ENCODE measurements at places on chromosomes 12 and 14.

DNA sequence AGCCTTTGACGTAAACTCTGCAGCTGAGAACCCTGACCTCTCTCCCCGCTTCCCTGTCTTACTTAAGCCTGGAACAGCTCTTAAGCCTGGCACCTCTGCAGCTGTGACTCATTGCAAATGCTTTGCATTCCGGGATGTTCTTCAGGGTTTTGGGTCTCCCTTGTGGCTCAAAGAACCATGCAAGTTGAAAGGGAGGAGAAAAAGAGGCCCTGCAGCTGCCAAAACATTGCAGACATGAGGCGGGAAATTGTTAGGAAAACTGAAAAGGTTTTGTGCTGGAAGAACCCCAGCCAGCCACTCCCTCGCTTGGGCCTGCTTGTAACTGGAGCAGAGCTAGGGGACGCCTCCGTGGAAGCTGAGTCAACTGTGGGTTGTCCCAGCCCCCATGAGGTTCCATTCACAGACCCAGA lies 60.2 kb upstream of the FERMT2 start:
- DNase-seq = no peak

DNA sequence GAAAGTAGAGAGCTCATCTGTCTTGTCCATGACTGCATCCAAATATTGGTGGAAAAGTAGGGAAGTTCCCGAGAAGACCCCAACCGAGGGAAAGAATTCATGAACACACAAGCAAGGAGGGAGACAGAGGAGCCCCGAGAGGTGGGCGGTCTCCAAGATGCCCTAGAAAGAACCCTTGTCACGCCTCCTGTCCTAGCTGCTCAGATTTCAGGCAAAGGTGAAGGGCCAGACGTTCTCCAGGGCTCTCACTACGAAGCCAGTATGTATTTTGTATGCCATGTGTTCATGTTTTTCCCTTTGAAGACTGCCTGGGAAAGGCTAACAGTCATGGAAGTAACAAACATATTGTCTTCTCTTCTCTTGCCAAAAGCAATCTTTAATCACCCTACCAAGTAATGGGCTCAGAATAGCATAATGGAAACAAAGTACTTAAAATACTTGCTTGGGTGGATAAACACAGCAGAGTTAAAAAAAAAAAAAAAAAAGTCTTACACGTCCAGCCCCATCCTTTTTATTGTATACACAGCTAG lies 99.2 kb upstream of the TBX3 start:
- no peak for DNase-seq

DNA sequence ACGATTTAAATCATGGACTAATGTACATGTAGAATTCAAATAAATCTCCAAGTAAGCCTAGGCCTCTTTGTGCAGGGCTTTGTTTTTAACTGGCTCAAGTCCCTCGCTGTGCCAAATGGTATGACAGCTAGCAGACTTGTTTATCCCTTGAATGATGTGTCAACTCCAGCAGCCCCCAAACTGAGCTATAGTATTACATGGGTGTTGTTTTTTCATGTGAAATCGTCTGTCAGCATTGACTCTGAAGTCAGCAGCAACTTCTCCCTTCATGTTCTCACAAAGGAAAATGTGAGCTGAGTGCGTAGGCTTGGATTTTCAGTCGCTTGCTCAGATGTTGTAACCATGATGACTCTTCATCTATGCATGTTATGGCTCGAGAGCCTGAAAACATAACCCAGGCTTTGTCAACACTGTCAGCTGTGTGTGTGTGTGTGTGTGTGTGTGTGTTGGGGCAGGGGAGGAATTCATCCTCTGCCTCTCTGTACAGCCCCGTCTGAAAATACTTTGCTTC lies 73.3 kb downstream of the PTHLH start:
- DNase-seq = no peak

DNA sequence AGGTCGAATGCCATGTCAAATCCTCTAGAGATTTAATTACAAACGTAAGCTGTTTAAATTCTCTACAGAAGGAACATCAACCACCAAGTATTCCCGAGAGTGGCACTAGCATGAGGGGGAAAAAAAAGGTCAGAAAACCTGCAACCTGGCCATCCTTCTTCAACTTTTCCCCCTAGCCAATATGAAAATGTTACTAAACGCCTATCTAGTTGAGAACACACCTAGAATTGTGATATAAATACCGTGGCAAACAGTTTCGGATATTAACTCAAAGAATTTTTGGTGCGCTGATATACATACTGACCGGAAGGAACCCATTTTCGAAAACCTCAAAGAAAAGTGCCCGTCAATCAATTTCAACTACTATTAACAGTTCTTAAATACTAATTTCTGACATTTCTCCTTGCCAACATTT lies 1.8 kb downstream of the HNRNPC start:
- DNase-seq = no peak

DNA sequence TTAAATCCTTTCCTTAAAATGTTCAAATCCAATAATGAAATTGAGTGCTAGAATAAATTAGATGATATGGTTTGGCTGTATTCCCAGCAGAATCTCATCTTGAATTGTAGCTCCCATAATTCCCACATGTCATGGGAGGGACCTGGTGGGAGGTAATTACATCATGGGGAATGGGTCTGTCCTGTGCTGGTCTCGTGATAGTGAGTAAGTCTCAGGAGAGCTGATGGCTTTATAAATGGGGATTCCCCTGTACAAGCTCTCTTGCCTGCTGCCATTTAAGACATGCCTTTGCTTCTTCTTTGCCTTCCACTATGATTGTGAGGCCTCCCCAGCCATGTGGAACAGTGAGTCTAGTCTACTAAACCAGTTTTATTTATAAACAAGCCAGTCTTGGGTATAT lies 508.5 kb downstream of the ETNK1 start:
- no peak for DNase-seq

All from stimulated activated CD4-positive, alpha-beta T cell treated with anti-CD3 and anti-CD28 coated beads, TNF-alpha, amount 100 ng/mL, for 48 hours (primary cell).